ENCODE measurements at places on chromosomes 6 and 20.

- DNase-seq = no peak
Measured at GRCh38 chr20:63398744-63399514, 37.8 kb upstream of the CHRNA4 start.

DNA sequence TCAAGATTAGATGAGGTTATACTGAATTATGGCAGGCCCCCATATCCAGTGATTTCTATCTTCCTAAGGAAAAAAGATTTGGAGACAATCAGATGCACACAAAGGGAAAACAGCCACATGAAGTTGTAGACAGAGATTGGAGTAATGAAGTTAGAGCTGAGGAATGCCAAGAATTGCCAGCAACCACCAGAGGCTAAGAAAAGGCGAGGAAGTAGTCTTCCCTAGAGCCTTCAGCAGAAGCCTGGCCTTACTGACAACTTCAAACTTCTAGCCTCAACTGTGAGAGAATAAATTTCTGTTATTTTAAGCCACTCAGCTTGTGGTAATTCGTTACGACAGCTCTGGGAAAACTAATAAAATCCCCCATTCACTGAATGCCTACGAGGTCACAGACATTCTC lies 473.9 kb downstream of the COL12A1 start:
- no peak for DNase-seq

GRCh38 chr6:64220801-64221200 lies 585.2 kb downstream of the PHF3 start:
- DNase-seq = no peak

DNA sequence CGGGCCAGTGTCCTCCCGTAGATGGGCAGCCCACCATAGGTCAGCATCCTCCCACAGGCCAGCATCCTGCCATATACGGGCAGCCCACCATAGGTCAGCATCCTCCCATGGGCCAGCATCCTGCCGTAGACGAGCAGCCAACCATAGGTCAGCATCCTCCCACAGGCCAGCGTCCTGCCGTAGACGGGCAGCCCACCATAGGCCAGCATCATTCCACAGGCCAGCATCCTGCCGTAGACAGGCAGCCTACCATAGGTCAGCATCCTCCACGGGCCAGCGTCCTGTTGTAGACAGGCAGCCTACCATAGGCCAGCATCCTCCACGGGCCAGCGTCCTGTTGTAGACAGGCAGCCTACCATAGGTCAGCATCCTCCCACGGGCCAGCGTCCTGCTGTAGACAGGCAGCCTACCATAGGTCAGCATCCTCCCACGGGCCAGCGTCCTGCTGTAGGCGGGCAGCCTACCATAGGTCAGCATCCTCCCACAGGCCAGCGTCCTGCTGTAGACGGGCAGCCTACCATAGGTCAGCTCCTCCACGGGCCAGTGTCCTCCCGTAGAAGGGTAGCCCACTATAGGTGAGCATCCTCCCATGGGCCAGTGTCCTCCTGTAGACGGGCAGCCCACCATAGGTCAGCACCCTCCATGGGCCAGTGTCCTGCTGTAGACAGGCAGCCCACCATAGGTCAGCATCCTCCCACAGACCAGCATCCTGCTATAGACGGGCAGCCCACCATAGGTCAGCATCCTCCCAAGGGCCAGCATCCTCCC lies 62.9 kb downstream of the BFSP1 start:
- no peak for DNase-seq

- DNase-seq = no peak
Measured at GRCh38 chr6:122825163-122825562, 36.1 kb downstream of the SMPDL3A start.

DNA sequence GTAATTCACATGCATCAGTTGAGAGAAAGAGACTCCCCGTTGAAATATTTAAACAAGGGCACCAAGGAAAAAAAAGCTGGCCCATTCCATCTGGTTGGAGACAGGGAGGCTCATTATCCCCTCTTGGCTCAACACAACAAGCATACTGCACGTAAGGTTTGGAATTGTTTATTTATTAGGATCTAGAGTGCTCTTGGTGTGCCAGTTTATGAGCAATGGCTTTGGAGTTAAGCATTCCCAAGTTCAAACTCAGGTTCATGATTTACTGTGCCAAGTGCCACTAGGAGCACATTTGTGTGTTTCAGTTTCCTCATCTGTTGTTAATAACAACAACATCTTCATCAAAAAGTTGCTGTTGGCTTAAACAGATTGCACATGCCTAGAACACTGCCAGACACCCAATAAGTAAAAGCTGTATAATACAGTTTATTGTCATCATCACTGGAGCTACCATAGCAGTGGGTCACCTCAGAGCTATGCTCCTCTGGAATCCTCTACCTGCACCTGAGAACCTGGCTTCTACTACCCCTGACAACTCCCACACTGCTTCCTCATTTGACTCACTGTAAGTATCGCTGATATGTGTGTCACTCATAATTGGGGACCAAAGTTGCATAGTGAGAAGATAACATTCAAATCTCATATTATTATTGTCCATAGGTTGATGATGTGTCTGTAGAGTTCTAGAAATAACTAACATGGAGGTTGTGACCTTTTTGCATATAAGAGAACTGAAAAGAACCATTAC lies 5.4 kb downstream of the SLC17A3 start:
- no peak for DNase-seq

DNA sequence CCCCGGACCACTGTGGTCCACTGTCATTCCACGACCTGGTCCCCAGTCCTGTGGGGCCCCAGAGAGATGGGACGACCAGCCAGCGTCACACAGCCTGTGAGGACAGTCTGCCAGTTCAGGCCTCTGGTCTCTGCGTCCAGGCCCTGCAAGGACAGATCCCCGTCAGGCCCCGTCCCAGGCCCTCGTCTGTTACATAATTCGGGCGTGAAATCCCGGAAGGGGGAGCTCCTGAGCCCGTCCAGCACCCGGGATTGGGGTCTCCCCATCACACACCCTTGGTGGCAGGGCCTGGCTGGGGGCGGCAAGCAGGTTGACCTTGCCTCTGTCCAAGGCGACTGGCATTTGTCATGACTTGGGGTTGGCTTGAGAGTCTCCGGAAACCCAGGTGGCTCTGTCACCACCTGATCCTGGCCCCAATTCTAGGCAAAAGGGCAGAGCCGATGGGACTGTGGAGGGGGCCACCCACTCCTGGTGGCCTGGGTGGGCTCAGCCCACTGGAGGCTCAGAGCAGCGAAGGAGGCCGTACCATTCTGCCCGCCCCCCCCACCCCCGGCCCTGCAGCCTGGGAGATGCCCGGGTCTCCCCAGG lies 73.8 kb upstream of the GATA5 start:
- no peak for DNase-seq

DNA sequence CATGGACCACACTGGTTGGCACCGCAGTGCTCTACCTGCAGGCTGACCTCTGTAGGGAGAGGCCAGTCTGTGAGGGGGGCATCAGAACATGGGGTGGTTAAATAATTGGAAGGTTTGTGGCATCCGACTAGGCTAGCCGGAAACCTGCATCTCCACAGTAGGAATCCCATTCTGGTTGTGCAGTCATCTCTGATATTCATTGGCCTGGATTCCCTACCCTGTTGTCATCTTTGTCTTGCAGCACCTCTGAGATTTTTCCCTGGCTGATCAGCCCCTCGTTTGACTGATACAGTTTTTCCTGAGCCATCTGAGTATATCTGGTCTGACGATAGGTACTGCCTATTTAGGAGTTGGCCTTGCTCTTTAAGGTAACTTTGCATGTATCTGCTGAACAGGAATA lies 259.4 kb downstream of the TMEM242 start:
- no peak for DNase-seq

GRCh38 chr6:28757429-28758045 lies 166.2 kb downstream of the TRIM27 start:
- DNase-seq = no peak

GRCh38 chr6:105791179-105791578 lies 295.0 kb upstream of the PRDM1 start:
- DNase-seq = no peak

GRCh38 chr6:67131827-67132226 lies 1424.8 kb upstream of the EYS start:
- no peak for DNase-seq

DNA sequence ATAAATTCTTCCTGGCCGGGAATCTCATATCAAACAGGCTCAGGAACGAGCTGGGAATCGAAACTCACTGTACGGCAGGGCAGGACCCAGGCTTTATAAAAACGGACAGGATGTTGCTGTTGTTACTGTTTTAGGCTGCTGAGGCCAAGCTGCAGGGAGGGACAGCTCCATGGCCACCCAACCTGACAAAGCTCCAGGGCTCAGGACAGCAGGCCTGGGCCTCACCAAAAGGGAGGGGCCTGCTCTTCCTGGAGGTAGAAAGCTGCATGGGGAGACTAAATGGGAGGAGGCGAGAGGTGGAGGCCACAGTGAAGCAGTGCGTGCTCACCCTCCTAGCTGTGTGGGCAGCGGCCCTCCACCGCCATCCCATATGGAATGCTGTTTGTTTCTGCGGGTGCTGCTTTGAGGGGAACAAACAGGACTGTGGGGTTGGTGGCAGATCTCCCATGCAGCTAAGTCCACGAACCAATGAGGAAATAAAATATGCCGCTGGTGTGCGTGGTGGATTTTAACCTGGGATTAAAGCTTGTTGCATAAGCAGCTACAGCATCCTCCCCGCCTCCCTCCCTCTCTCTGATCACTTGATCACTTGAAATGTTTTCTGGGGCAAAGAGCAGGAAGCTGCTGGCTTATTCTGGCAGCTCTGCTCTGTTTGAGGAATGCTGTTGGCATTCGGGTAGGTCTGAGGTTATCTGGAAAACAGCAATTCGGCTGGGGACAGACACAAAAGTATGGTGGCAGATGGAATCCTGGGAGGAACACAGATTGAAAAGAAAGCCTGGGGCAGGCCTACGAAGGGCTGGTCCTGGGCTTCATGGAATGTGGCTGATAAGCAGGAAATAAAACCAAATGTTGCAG lies 2.4 kb upstream of the ZMYND8 start:
- DNase-seq = no peak

GRCh38 chr6:150179030-150179429 lies 36.2 kb downstream of the PPP1R14C start:
- no peak for DNase-seq

DNA sequence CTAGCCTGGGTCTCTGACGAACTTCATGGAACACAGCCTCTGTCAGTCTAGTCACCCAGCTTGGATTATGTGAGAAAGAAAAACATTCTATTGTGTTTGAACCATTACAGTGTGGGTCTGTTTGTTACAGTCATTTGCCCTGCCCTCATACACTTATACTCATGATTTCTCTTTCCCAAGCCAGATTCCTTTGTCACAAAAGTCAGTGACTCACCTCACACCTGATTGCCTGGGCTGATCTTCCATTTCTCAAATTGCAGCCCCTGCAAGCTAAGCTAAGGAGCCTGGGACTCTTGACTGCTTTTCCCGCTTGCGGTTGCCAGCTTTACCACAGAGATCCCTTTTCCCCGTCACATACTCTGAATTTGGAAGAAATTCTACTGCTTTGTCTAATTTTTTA lies 395.9 kb downstream of the SAMD5 start:
- DNase-seq = no peak

- DNase-seq = no peak
Measured at GRCh38 chr20:14445310-14445709, 107.9 kb upstream of the FLRT3 start.

DNA sequence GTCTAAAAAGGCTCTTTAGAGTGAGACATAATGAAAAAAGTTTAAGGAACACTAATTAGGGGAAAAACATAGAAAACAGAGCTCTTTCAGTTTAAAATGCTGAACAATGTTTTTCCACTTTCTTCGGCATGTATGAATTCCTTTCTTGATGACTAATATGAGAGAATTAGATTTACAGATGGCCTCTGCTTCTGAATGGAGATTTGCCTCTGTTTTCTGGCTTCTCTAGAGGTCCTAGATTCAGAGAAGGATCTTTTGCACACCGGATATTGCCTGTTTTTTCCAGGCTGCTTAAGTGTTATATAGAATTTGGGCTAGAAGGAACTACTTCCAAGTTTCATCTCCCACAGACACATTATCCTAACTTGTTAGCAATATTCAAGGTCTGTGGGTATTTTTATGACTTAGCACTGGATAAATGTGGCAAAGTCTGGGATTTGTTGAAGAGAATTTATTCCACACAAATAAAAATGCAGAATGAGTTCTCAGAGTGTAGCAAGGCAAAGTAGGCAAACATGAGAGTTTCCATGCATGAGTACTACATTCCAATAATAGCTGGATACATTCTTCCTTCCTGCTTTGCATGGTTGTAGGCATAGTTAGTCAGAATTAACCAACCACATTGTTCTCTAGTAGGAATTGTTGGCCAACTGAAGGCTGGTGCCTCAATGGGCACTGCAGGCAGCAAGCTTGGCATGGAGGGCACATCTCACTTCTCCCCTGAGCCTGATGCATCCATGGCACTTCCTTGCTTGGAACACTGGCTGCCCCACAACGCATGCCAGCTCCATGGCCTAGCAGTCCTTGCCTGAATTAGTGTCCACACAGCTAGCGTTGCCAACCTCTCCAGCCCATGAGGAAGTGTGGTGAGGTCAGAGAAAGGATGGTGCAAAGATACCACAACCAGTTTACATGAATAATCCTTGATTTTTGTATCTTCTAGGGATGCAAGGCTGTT lies 224.2 kb downstream of the CLIC5 start:
- DNase-seq = no peak
